ENCODE measurements at places on chromosomes 16 and 17.

GRCh38 chr16:4897328-4897727, 39.6 kb downstream of the PPL start:
- DNase-seq: no peak

- DNase-seq: no peak
Observed at GRCh38 chr16:845351-845745, 44.8 kb upstream of the GNG13 start.

DNA sequence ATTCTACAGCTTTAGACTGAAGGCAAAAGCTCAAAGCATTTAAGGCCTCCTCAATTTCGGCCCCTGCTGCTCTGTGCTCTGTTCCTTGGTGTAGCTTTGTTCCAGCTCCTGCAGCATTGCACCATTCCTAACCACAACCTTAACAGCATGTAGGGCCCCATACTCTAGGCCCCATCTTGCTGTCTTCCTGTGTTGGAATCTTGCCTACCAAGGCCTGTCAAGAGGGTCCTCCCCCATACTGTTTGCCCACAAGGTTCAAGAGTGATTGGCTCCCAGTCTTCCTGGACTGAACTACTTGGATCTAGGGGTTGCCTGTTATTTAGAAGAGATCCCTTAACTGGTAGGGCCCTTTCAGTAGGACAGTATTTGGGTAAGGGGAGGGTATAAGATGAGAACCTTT, 26.8 kb downstream of the TRPV2 start:
- DNase-seq: no peak

- DNase-seq: no peak
Observed at GRCh38 chr17:40671282-40671681, 6.3 kb upstream of the KRT222 start.

DNA sequence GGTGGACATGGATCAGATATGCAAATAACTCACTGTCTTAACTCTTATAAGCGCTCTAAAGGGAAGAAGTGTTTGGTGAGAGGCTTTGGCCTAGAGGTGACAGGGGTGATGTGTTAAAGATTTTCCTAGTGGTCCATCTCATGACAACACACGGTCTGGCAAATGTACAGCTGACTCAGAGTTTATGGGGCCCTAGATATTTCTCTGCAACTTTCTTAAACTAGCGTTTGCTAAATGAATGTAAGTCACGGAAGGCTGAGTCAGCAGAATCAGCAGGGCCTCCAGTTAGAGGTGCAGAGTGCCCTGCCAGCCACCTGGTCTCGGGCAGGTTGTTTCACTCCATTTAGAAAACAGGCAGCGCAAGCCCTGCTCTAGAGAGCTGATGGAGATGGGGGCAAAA, 40.1 kb downstream of the CLEC16A start:
- no peak for DNase-seq

- peak; percentile 14 for DNase-seq
Observed at GRCh38 chr17:82416771-82417170, 1.4 kb upstream of the HEXD start.

DNA sequence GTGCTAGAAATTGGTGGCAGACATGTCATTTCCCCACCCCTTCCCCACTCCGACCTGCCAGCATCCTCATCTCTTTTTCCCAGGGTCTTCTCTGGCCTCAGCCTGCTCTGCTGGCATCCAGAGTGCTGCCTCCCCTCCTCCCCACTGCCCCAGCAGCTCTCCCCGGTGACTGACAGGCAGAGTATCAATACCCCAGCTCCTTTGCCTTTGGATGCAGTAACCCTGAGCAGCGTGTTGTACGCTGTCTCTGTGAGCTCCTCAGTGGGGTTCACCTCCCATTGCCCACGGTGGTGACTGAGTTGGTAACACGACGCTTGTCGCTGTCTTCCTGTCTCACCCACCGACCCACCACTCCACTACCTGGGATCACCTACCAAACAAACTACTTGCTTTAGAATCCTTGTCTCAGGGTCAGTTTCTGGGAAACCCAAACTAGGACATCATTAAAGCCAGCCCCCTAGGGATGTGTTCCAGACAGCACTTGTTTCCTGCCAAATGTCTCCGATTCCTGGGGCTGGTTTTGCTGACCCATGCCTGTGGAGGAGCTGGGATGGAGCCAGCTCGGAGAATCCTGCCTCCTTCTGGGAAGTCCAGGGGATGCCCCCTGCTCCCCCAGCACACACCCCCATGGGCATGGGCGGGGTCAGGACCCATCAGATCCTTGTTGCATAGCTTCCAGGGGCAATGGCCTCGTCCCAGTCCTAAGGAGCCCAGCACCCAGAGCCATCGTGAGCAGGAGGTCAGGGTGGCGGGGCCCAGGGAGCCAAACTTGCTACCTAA, 8.3 kb upstream of the SBK1 start:
- DNase-seq: no peak

GRCh38 chr16:13076878-13077277, 175.5 kb downstream of the SHISA9 start:
- no peak for DNase-seq

DNA sequence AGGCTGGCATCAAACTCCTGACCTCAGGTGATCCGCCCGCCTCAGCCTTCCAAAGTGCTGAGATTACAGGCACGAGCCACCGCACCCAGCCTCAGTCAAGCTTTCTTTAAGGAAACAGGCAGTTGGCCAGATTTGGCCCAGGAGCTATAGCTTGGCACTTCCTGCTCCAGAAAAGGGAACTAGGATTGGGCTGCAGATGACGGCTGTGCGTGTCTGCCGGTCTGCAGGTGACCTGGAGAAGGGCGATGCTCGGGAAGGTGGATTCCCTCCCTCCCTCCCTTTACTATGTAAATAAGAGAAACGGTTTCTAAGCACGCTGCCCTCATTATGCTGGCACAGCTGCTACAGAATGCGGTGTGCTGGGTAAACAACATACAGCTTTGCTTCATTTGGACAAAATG, 215.9 kb downstream of the RPTOR start:
- no peak for DNase-seq

- no peak for DNase-seq
Observed at GRCh38 chr16:67248401-67249177, at the start of gene SLC9A5. TSS of gene SLC9A5 (plus strand) at chr16:67248979. CDS start at chr16:67249015, 36 bp downstream.

GRCh38 chr16:61969077-61969382, 67.2 kb downstream of the CDH8 start:
- no peak for DNase-seq

- no peak for DNase-seq
Observed at GRCh38 chr17:49688848-49689247, 11.0 kb upstream of the SPOP start.

DNA sequence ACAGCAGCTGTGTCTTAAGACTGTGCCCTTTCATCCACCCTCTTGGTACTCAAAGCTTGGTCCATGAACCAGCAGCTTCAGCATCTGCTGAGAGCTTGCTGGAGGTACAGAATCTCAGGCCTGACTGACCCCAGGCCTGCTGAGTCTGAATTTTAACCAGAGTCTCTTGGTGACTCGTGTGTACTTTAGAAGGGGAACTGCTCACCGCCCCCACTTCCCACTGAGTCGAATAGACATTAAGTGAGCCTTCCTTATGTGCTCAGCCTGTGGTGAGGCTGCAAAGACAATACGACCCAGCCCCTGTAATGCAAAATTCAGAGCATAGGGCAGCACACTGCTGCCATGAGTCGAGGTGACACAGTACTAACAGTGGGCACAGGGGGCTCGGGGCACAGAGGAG, 662.8 kb downstream of the WWOX start:
- no peak for DNase-seq

DNA sequence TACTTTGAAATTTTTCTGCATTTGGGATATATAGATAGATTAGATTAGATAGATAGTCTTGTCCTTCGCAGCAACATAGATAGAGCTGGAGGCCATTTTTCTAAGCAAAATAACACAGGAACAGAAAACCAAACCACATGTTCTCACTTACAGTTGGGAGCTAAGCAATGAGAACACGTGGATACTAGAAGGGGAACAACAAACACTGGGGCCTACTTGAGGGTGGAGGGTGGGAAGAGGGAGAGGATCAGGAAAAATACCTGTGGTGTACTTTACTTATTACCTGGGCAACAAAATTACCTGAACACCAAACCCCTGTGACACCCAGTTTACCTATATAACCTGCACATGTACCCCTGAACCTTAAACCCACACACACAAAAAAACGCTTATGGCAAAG, 14.3 kb downstream of the PRKAR1A start:
- no peak for DNase-seq

DNA sequence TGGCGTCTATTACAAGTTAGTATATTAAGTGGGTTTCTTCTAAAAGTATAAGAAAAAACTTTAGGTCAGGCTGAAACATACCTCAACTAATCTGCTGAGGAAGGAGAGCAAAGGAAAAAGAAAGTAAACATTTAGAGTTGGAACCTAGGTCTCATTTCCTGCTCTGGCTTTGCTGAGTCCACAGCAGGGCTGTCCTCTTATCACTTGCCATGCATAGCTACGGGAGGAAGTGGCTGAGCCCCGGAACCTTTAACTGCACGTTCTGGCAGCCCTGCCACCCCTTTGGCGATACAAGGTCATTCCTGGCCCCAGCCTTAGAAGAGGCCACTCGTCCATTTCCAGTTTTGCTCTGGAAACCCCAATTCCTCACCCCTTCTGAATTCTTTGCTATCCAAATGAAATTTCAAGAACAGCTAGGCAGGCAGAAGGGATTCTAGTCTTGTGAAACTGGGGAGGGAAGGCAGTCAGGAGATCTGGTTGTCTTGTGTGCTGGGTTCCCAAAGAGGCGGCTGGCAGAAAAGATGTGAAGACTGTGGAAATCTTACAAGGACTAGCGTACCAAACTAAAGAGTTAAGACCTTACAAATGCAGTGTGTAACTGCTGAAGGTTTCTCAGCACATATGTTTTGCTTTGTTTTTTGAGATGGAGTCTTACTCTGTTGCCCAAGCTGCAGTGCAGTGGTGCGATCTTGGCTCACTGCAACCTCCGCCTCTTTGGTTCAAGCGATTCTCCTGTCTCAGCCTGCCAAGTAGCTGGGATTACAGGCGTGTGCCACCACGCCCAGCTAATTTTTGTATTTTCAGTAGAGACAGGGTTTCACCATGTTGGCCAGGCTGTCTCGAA, 19.1 kb downstream of the WIPI1 start:
- no peak for DNase-seq

DNA sequence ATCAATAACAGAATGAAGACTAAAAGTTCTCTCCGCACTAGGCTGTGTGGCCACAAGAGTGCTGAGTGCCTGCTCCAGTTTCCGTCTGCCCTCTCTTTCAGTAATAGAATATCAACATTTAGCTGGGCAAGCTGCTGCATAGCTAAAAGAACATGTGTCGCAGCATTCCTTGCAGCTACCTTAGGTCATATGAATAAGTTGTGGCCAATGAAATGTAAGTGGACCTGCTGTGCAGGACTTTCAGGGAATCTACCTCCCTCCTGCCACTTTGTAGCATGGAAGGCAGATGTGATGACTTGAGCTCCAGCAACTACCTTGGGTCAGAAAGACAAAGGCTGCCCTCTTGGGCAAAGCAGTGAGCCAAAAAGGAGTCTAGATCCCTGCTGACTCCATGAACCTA, 25.4 kb downstream of the SLC39A11 start:
- DNase-seq: no peak

DNA sequence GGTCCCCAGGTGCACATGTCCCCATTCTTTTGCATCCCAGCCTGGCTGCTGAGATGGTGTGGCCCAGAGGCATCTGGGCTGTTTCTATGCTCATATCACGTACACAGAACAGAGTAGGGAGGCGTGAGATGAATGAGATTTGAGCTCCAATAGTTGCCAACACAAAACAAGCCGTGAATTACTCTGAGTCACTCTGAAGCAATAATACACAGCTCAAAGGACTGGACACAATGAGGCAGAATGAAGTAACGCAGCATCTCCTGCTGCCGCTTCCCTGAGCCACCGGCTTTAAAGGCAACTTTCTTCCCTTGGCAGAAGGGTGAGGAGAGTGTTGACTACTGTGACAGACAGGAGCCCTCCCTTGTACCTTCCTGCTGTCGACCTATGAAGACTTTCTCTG, 33.9 kb upstream of the CLEC18B start:
- DNase-seq: no peak

DNA sequence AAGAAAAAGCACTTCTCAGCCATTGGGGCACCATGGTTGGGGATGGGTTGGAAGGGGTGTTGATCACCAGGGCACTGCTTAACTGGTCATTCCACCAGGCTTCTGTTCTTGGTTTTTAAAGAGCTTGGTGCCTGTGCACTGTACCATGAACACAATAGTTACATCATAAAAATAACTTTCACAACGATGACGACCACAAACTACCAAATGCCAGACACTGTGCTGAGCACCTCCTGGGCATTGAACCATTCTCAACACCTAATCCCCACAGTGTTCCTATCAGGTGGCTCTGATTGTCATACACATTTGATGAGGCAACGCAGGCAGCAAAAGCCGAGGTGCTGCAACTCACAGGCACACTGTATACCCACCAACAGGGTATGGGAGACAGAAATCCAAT, 208.0 kb downstream of the FOXL1 start:
- no peak for DNase-seq

GRCh38 chr17:64273006-64273405, 9.9 kb upstream of the TEX2 start:
- DNase-seq: no peak

DNA sequence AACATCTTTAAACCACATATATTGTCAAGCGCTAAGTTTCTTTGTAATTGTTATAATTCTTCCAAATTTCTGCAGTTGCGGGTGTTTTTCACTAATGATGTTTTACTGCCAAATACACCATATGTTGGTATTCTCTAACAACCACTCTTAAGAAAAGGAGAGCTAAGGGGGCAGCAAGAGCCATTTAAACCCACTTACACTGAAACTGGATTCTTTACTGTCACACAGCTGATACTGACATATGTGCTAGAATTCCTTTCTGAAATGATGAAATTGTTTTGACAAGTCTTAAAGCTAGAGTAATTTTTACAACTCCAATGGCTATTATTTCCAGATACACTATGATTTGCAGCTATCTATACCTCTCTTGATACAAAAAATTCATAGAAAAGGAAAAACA, 483.1 kb downstream of the CDH11 start:
- DNase-seq: no peak

- no peak for DNase-seq
Observed at GRCh38 chr16:75931043-75931442, 204.8 kb upstream of the CPHXL start.

DNA sequence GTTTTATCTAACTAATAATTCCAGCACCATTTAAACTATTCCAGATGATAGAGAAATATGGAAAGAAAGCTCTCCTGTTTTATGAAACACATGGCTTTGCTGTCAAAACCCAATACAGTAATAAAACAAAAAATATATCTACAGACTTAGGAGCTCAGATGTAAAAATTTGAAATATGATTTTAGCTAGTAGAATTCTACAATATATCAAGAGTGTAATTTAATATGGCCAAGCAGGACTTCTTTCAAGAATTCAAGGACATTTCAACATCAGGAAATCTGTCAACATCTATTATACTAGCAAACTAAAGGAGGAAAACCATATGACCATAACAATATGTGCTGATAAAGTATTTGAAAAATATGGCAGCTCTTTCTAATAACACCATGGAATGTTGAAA, 57.5 kb downstream of the CCDC182 start:
- no peak for DNase-seq

GRCh38 chr16:3157229-3158025, 22.6 kb downstream of the ZNF213 start:
- peak; percentile 51 for DNase-seq

- no peak for DNase-seq
Observed at GRCh38 chr17:13862346-13862745, 207.0 kb upstream of the COX10 start.

All from stimulated activated CD4-positive, alpha-beta T cell treated with anti-CD3 and anti-CD28 coated beads, Interleukin-2, amount 100 ng/mL, for 48 hours (primary cell).